Forelimb muscle (tissue), 1 donor: ENCODE measurements at places on chromosomes 16 and 17. TPM values are rescaled to one million over a fixed set of nuclear protein-coding genes. Genes with fewer than 3 reads are reported as not detected.

DNA sequence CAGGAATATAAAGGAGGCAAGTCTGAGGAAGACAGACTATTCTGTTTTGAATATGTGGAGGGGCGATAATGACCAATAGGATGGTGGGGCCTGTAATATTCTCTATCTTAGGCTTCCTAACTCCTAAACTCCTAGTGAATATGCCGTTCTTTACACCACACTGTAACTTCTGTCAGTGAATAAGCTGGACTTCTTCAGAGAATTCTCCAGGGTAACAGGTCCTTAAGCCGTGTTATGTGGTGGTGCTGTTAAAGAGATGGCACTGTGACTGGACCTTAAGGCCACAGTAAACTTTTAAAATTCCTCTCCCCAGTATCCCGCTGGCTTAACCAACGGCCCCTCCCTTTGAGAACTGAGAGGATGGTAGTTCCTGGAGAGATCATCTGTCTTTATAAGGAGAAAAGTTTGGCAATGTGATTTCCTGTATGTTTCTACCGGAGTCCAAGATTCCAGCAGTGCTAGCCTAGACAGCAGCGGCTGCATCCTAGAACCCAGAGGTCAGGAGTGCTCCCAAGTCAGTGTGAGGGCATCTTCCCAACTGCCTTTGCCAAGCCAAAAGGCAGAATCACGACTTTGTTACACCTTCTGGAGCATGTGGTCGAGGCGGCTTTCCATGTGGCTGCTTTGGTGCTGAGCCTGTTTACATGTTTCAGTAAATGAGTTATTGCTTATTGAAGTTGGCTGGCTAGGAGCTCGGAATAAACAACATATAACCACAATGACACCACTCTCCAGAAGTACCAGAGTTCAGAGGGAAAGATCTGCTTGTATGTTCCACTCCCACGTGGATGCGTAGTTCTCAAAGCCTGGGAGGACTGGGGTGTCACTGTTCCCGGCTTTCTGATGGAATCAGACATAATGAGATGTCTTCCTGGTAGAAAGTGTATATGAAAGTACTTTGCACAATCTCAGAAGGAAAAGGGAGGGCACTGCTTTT lies 41.0 kb downstream of the TUBD1 start:
- DNase-seq = no peak

Gene RPL26
- polyA plus RNA-seq = 3,446 TPM

- no peak for DNase-seq
Measured at GRCh38 chr16:23223368-23223767, 40.8 kb downstream of the SCNN1G start.

- no peak for DNase-seq
Measured at GRCh38 chr17:11279776-11280344, 38.8 kb downstream of the SHISA6 start.

GRCh38 chr16:67236563-67237395 lies 9.8 kb downstream of the TMEM208 start:
- no peak for DNase-seq

Gene CDRT4
- 4.1 TPM for polyA plus RNA-seq

GRCh38 chr17:38512473-38513058 lies 84.3 kb downstream of the ARHGAP23 start:
- no peak for DNase-seq

DNA sequence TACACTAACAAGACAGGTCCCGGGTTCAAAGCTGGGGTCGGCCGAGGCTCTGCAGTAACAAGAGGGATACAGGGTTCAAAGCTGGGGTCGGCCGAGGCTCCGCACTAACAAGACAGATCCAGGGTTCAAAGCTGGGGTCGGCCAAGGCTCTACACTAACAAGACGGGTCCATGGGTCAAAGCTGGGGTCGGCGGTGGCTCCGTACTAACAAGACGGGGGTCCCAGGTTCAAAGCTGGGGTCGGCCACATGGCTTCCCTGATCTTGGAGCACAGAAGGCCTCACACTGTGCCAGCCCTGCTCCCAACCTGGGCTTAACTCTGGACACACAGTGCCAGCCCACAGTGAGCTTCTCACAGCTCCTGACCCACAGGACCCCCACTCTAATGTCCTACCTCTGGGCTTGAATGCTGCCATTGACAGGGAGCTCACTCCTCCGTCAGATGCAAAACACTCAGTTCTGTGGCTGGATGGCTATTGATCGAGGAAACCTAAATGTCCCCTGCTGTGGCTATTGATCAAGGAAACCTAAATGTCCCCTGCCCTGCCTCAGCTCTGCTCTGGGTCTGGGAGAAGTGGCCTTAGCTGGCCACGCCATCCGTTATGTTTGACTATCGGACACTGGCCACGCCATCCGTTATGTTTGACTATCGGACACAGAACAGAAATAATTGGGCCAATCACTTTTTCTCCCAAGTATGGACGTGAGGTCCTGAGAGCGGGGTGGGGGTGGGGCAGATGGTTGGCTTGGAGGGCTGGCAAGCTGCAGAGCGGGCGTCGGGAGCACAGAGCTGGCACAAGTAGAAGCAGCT lies 54.6 kb upstream of the DOC2B start:
- DNase-seq = no peak

DNA sequence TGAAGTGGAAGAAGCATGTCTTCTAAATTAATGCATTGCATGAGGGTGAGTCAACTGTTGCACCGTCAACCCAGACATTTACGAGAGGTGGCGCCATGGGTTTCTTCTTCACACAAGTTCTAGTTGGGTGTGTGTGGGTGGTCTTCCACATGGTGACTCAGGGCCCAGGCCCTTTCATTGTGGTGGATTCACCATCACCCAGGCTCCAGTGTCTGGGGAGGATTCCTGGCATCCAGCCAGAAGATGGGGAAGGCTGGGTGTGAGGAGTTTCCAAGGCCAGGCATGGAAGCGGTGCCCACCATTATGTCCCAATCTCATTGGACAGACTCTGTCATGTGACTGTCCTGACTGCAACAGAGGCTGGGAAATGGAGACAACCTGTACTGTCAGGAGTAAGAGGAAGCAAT lies 21.4 kb upstream of the JPH3 start:
- DNase-seq = no peak

Gene CD79B
- polyA plus RNA-seq = 2.3 TPM

Gene CBFA2T3
- 18.9 TPM for polyA plus RNA-seq

Gene LRRC46
- polyA plus RNA-seq = 0.81 TPM

Gene MT1M
- polyA plus RNA-seq = 1.2 TPM

DNA sequence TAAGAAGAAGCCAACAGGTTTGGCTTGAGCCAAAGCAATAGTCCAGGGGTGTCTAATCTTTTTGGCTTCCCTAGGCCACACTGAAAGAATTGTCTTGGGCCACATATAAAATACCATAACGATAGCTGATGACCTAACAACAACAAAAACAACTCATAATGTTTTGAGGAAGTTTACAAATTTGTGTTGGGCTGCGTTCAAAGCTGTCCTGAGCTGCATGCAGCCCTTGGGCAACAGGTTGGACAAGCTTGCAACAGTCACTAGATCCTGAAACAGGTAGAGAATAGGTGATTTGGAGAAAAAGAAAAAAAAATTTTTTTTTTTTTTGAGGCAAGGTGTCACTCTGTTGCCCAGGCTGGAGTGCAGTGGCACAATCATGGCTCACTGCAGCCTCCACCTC lies 4.5 kb downstream of the CRYBA1 start:
- DNase-seq = no peak

Gene CBX1
- polyA plus RNA-seq = 68.7 TPM

DNA sequence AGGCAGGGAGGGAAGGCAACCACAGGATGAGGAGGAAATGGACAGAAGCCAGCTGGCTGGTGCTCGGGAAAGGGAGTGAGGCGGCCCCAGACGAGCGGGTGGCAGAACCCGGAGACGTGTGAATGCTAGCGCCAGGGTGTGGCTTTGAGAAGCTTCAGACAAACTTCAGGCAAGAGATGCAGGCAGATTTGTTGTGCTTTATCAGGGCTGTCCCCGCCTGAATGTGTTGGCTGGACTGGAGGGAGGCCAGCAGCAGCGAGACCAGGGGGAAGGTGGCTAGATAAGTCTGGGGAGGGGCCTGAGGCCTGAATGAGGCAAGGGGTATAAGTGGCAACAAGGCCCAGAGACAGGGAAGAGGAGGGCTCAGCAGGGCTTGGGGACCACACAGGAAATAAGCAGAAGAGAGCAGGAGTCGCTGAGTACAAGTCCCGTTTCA lies 22.0 kb downstream of the CAMKK1 start:
- no peak for DNase-seq

Gene NPIPB6
- 2.0 TPM for polyA plus RNA-seq

- no peak for DNase-seq
Measured at GRCh38 chr16:30983289-30983889, 1.6 kb upstream of the HSD3B7 start.

Gene NRN1L
- 1.1 TPM for polyA plus RNA-seq

Gene PRPF8
- 161 TPM for polyA plus RNA-seq

Gene SSTR5
- not detected for polyA plus RNA-seq

GRCh38 chr17:67637901-67638641 lies 79.7 kb upstream of the NOL11 start:
- DNase-seq = no peak

Gene HOXB3
- polyA plus RNA-seq = 9.2 TPM

- DNase-seq = no peak
Measured at GRCh38 chr17:13986855-13987254, 82.4 kb upstream of the COX10 start.

Gene MT1A
- not detected for polyA plus RNA-seq

GRCh38 chr17:40801157-40801556 lies 1.4 kb upstream of the KRT28 start:
- DNase-seq = no peak

GRCh38 chr17:2860045-2860444 lies 63.8 kb downstream of the RAP1GAP2 start:
- no peak for DNase-seq

Gene KRT39
- 7.2 TPM for polyA plus RNA-seq

DNA sequence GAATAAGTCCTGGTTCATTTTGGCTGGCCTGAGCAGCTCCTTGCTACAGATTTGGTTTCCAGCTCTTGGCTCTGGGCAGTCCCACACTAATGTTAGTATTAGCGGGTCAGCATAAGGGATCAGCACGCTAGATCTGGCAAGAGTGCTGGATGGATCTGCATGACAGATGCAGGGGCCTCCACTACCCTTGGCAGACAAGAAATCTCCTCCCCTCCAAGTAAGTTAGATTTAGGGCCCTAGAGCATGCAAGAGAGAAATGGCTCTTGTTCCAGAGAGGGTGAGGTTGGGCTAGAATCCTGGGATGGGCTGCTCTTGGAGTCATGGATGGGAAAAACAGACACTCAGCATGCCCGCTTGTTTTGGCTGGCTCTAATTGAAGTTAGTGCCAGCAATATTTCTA lies 414.3 kb downstream of the RBFOX1 start:
- no peak for DNase-seq

GRCh38 chr16:54582631-54583250 lies 296.2 kb upstream of the IRX3 start:
- no peak for DNase-seq

GRCh38 chr17:65345261-65346005 lies 208.3 kb downstream of the RGS9 start:
- no peak for DNase-seq

Gene FBXO39
- 0.20 TPM for polyA plus RNA-seq

Gene LRRC37A
- polyA plus RNA-seq = 3.0 TPM

- DNase-seq = no peak
Measured at GRCh38 chr17:74972973-74973328, 392 bp upstream of the HID1 start.

- DNase-seq = no peak
Measured at GRCh38 chr17:74430385-74430705, 1.5 kb upstream of the GPRC5C start.

- no peak for DNase-seq
Measured at GRCh38 chr17:54785643-54786268, 114.9 kb upstream of the TOM1L1 start.

DNA sequence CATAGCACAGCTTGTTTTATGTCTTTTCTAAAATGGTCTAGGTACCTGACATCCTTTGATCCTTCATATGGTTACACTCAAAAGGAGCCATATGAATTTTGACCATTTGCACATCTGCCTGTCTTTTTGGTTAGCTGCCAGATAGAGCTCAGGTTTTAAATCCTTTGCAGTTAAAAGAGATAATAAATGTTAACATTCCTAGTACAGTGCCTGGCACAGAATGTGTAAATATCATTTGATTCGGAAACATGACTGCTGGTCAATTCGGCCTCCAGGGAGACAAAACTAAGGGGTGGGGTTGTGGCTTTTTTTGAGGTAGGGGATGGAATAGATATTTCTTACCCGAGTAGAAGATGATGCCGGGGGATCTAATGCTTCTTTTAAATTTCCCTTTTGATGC lies 64.2 kb downstream of the FTO start:
- no peak for DNase-seq
